ENCODE measurements at places on chromosomes 4 and X. TPM values are rescaled to one million over a fixed set of nuclear protein-coding genes. Genes with fewer than 3 reads are reported as not detected.

GRCh38 chr4:137310593-137311490 lies 221.5 kb downstream of the PCDH18 start:
- DNase-seq, result no peak
- H3K27ac ChIP-seq, result no peak overlapping the region
- no peaks in the 10 kb centered on the region for H3K36me3 ChIP-seq

DNA sequence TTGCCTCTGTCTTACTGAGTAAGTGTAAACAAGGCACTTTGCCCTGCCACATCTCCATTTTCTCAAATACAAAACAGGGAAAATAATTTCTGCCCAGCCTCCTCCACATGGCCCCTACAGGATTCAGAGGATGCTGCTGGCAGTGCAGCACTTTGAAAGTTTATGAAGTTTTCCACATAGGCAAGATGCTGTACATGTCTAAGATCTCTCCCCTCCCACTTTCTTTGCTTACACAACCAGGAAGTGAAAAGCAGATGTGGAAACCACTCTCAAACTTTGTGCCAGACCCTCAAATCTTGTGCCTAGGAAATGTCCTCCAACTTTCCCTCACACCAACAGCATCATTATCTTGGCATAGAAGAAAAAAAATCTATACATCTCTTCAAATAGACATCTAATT lies 257.0 kb upstream of the LDB2 start:
- DNase-seq, result no peak
- no peak overlapping the region for H3K27ac ChIP-seq
- H3K4me3 ChIP-seq, result no peak overlapping the region
- H3K36me3 ChIP-seq, result no peaks in the 10 kb centered on the region
- no peaks in the 10 kb centered on the region for H3K27me3 ChIP-seq
- H3K4me1 ChIP-seq, result peaks cover 13% of the 10 kb centered on the region

SEC24B gene
- 31.7 TPM for total RNA-seq

TRIM61 gene
- 0.27 TPM for total RNA-seq

AKAP4 gene
- not detected for total RNA-seq

Data from neural crest cell (in vitro differentiated cells).